ENCODE measurements at places on chromosomes 4 and X.

DNA sequence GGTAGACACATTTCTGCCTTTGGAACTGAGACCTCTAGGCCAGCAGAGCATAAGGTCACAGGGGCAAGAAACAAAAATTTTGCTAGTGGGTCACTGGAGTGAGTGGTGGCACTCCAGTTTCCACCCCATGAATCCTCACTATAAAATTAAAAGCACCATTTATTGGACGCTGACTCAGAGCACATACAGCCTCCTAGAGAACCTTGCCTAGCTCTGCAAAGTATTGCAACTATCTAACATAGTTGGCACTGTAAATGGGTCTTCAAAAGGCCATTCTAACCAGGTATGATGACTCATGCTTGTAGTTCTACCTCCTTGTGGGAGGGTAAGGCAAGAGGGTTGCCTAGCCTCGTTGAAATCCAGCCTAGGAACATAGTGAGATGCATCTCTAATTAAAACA, 25.1 kb downstream of the RRAGB start:
- no peak for DNase-seq

DNA sequence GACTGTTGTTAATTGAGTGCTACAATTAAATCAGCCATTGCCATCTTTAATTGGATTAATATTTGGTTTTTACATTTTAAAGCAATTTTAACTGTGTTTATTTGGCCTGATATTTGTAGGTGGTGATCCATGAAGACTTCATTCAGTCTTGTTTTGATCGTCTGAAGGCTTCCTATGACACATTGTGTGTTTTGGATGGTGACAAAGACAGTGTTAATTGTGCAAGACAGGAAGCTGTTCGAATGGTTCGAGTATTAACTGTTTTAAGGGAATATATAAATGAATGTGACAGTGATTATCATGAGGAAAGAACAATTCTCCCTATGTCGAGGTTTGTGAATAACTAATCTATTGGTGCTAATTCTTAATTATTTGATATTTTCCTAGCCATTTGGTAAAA, 82.6 kb downstream of the USP9X start:
- no peak for DNase-seq

DNA sequence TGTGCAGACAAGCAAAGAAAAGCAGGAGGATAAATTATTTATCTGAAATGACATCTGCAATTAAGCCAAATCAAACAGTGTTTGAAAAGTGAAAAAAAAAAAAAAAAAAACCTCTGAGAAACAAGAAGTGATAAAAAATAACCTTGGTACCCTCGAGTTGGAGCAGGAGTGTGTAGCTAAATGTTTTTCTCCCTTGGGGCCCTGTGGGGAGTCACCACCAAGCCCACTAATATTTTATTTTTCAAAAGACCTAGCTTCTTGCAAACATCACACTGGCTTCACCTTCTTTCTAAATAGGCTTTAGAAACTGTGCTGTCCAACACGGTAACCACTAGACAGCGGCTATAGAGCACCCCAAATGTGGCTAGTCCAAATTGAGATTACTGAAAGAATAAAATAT, 47.7 kb downstream of the SNX25 start:
- DNase-seq: no peak

DNA sequence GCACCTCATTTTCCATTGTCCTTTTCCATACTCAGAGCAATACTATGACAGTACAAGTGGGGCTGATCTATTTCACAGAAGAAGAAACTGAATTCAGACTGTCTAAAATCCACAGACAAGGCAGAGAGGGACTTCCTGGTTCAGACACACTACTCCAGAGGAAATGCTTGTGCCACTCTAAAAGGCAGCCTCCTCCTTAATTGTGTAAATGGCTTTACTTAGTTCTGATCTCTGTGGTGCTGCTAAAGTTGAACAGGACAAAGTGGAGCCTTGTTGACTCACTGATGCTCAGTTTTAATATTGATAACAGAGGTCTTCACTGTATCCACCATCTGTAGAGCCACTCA, 122.4 kb downstream of the KIT start:
- DNase-seq: peak; percentile 6

DNA sequence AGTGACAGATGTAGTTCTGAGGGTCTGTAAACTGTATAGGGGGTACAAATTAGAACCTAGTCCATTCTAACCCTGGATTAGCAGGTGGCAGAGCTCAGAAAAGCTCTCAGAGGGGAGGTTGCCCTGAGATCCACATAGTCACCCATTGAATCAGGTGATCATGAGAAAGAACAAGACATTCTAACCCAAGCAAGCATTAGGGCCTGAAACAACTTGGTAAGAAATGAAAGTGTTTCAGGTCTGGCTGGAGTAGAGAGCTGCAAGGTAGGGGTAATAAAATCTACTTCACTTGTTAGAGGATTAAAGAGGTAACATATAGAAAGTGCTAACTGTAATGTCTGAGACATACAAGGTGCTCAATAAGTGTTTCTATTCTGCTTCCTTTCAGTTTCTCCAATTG, 8.8 kb upstream of the BMP2K start:
- DNase-seq: no peak

DNA sequence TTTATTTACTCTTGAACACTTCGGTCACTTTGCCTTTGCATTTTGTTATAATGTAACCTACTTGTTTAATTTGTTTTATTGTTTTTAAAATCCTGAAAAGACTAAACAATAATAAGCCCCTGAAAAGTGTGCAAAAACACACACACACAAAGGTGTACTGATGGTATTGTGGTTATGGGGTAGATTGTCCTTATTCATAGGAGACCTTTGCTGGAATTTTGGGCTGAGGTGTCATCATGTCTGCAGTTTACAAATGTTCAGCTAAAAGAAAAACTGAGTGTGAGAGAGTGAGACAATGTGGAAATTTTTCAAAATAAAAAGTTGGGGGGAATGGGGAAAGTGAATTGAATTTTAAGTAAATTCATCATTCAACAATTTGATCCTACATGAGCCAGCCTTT, 174.9 kb downstream of the QDPR start:
- DNase-seq: no peak

DNA sequence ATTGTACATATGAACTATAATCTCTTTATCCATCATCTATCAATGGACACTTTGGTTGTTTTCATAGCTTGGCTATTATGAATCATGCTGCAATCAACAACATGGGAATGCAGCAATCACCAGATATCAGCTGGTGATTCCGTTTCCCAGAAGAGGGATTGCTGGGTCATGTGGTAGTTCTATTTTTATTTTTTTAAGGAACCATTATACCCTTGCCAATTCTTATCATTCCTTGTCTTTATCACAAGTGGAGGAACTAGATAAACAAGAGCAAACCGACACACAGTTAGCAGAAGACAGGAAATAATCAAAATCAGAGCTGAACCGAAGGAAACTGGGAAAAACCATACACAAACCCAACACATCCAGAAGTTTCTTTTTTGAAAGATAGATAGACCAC, 14.5 kb upstream of the LNX1 start:
- DNase-seq: no peak

GRCh38 chr4:127783026-127783769, 1.1 kb downstream of the HSPA4L start:
- DNase-seq: no peak

GRCh38 chr4:165867961-165868360, 5.1 kb upstream of the TLL1 start:
- DNase-seq: no peak

DNA sequence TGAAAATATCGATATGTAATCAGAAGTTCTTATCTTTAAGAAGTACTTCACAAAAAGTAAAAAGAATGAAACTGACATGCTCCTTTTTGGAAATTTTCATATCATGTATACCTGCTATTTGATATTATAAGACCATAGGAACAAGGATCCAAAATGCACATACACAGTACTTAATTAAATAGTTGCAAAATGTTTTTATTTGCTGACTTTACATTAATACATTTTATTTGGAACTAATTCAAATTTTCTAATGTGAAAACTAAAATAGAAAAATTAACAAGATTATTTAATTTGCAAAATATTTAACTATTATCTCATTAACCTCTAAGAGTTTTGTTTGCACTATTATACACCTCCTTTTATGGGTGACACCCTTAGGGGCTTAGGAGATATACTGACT, 155.0 kb downstream of the TRAM1L1 start:
- no peak for DNase-seq

DNA sequence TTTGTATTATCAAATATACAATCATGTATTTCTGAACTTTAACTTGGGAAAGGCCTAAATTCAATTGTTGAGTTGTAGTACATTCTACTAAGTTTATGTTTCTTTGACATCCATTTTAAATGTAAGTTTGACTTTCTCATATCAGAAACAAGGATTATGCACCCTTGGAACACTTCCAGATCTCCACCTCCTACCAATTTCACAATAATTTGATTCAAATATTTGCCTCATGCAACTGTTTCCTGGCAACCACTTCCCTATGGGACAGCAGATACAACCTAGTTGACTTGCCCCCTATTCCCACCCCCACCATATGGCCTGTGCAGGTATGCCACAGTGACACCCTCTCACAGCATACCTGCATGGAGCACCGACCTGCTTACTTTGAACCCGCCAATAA, 506.4 kb upstream of the PABPC4L start:
- DNase-seq: no peak

GRCh38 chrX:55357236-55357635, 92.5 kb upstream of the PAGE3 start:
- DNase-seq: no peak

DNA sequence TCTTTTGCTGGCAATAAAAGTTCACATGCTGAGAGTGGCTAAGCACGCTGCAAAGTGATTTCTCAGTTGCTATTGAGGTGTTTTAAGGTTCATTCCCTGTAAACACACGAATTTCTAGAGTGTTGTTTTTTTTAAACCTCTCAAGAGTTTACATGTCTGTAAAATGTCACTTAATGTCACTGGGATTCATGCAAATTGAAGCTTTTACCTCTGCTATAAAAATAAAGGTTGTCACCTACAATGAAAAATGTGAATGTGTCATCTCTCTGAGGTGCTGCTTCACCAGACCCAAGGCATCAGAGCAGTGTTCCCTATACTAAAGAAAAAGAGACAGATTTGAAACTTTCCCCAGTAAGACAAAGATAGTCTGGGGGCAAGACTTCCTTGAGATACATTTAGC, 127.0 kb downstream of the PPA2 start:
- DNase-seq: no peak

- no peak for DNase-seq
Observed at GRCh38 chr4:2834001-2834921, 9.4 kb upstream of the ADD1 start.

DNA sequence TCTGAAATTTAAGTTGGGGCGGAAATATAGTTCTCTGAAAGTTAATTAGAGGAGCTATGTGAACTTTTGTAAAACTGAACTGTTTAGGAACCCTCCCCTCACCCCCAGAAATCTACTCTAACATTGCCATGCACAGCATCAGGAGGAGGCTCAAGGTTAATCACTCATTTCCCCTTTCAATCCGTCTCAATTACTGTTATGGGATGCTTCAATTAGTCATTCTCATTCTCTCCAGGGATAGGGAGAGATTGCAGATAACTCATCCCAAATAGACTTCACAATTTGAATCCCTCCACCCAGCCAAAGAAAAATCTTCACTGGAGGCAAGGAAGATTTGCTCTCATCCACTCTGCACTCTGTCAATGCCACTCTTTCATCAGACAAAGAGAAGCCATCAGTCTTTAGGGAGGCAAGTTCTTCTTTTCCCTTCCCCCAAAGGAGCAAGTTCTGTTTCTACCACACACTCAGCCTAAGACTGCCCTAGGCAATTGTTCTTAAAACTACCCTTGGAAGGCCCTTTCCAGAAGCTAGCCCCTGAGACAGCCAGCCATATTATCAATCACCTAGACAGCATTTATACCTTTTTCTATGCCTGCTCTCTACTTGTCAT, 140.4 kb downstream of the SLC10A7 start:
- no peak for DNase-seq

All from KG1 (cell line).